ENCODE measurements at places on chromosomes 3 and 15.

DNA sequence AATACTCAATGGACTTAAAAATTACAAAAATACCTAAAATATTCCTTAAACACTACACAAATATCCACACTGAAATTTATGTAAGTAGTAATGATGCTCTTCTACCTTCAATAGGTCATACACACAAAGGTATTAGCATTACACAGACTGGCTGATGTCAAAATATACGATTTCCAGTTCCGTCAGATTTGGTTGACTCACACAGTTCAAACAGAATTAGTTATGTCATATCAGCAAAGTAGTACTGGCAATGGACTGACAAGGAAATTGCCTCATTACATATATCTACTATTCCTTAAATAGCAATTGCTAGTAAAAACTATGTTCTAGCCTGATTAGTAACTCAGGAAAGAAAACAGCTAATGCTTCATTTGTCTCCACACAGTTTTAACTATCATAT is 70.8 kb downstream of the ADAM10 start:
- DNase-seq: no peak

DNA sequence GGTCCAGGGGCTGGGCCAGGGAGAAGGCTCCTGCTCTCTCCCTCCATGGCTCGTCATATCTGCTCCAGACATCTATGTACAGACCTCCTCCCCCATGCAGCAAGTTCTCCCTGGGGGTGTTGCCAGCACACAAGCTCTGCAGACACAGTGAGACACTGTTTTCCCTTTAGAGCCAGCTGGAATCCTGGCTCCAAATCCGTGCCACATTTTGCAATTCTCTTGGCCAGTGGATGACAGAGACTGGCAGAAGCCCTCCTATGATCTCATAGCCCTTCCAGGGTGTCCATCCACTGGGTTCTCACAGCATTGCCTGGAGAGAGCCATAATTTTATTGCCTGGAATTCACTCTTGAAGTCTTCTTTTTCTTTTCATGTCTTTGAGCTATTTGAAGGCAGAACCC is 203.9 kb downstream of the TLE3 start:
- no peak for DNase-seq

- DNase-seq: no peak
These were observed 79.5 kb downstream of the IMPG2 start for GRCh38 chr3:101240719-101241399.

GRCh38 chr3:197260491-197261163 is 37.8 kb downstream of the DLG1 start:
- no peak for DNase-seq

DNA sequence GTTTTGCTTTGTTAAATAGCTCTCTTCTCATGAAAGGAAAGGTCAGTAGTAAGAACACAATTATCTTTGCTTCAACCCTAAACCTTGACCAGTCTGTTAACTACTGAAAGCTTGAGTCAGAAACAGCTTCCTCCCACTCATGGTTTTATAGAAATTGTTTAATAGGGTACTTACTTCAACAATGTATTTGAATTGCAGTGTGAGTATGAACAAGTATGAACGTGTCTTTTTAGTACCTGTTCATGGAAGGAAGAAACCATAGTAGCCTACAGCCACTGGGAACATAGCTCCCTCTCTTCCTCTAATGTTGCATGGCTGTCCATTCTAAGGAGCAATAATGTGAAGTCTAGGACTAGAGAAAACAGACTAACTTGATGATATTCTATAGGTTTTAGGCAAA is 311.0 kb downstream of the MCTP2 start:
- no peak for DNase-seq

GRCh38 chr3:77536038-77536775 is 496.3 kb downstream of the ROBO2 start:
- no peak for DNase-seq

GRCh38 chr3:112813723-112814171 is 32.9 kb downstream of the CD200R1L start:
- DNase-seq: no peak
